Esophagus squamous epithelium (tissue), 5 donors: ENCODE measurements at places on chromosomes 1 and 21.

GRCh38 chr1:167107456-167107855 is 13.6 kb downstream of the STYXL2 start:
- no peak for DNase-seq
- no peak overlapping the region for H3K27ac ChIP-seq
- H3K36me3 ChIP-seq: no peaks in the 10 kb centered on the region
- peaks cover 9% of the 10 kb centered on the region for H3K27me3 ChIP-seq

DNA sequence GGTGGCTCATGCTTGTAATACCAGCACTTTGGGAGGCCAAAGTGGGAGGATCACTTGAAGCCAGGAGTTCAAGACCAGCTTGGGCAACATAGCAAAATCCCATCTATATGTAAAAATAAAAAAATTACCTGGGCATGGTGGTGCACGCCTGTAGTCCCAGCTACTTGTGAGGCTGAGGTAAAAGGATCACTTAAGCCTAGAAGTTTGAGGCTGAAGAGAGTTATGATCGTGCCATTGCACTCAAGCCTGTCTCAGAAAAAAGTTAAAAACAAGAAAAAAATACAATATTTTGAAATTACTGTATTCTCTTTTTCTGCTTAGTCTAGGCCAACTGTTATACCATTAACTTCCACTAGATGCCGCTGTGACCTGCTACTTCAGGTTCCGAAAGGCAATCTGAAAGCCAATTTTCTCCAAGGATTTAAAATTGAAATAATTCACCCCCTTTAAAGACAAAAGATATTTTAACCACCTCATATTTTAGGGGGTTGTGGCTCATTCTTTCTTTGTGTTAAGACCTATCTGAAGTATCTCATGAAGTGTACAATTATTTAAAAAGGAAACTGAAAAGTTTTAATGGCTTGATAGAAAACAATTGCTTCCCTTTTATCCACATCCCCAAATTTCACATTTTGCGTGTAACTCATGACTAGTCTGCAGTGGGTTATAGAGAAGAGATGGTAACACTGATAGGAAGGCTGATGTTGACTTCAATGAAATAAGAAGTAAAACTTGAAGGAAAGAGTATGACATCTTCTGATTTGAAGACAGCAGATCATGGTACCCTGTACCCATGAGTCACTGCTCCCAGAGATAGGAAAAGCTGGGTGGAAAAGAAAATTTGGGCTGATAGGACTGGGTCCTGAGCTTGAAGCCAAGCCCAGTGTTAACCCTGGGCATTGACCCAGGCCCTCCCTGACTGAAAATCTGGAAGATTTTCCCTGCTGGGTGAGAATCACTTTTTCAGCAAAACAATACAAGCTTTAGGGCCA is 24.4 kb upstream of the CLDN14 start:
- peaks cover 6% of the 10 kb centered on the region for H3K4me1 ChIP-seq
- H3K27ac ChIP-seq: no peak overlapping the region
- H3K4me3 ChIP-seq: no peak overlapping the region
- H3K27me3 ChIP-seq: no peaks in the 10 kb centered on the region

DNA sequence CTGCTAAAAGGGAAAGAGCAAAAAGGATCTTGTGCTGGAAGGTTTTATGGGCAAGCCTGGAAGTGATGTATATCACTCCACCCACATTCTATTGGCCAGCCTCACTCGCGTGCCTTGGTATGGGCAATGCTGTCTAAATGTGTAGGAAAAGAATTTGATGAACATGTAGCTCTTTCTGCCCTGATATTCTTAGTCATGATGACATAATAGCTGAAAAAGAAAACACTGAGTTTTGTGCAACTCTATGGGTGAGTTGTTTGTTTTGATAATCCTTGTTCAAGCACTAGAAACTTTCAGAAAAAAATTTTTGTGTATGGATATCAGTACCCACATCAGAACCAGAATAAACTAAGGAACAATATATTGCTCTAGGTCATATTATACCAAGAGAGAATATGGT is 231.5 kb upstream of the ST6GALNAC5 start:
- H3K4me3 ChIP-seq: no peak overlapping the region
- no peak overlapping the region for H3K27ac ChIP-seq
- no peaks in the 10 kb centered on the region for H3K36me3 ChIP-seq
- DNase-seq: no peak
- no peaks in the 10 kb centered on the region for H3K27me3 ChIP-seq

DNA sequence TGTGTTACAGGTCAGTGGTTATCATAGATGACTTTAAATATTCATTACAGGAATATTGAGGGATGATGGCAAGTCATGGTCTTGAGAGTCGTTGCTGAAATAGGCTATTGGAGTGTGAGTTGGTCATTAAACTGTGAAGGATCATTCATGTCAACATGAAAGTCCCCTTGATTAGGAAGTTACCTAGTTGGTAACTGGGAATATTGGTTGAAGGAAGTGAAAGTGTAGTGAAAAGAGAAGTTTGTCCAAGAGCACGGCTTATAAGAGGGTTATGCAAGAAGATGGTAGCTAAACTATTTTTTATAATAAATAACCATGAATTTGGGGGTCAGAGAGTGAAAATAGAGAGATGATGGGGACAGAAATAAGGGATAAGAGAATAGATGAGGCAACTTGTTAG is 16.9 kb downstream of the CRB1 start:
- no peaks in the 10 kb centered on the region for H3K4me1 ChIP-seq
- no peaks in the 10 kb centered on the region for H3K36me3 ChIP-seq
